ENCODE measurements at places on chromosomes 6 and 20.

DNA sequence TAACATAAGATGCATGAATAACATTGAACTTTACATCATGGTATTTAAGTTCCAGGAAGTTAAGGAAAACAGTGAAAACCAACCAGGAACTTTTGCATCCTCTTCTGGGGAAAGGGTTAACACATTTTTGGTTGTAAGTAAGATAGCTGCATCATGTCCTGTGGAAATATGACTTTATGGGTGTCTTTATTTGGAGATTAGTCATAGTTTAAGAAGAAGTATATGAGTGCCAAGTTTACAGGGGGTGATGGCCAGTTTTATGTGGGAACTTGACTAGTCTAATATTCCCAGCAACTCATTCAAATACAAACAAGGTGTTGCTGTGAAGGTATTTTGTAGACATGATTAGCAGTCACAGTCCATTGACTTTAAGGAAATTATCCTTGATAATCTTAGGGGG, 78.0 kb downstream of the PDE10A start:
- DNase-seq = no peak

DNA sequence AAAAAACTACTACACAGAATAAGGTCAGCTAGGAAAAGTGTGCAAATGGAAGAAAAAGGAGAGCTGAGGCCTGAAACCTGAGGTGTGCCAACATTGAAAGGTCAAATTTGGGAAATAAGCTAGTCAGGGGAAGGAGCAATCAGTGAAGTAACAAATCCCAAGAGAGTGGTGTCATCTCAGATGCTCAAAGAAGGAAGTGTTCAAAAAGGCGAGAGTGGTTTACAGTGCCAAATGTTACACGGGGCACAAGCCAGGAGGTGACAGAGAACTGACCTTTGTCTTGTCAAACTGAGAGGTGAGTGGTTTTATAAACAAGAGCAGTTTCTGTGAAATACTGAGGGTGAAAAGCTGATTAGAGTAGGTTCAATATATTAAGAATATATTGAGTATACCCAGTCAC, 83.0 kb upstream of the TCF21 start:
- no peak for DNase-seq

GRCh38 chr6:11141295-11141694, 29.8 kb upstream of the ERVFRD-1 start:
- DNase-seq = no peak

DNA sequence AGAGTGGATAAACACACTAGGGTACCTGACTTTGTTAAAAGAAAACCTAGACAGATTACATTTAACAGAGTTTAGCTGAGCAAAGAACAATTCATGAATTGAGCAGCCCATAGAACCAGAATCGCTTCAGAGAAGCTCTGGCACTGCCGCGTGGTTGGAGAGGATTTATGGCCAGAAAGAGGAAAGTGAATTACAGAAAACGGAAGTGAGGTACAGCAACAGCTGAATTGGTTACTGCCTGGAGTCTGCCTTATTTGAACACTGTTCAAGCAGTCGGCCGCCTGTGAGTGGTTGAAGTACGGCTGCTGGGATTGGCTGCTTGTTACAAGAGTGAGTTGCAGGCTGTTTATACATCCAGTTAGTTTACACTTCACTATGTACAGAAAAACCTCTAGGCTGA, 253.8 kb upstream of the CDYL start:
- DNase-seq = no peak

DNA sequence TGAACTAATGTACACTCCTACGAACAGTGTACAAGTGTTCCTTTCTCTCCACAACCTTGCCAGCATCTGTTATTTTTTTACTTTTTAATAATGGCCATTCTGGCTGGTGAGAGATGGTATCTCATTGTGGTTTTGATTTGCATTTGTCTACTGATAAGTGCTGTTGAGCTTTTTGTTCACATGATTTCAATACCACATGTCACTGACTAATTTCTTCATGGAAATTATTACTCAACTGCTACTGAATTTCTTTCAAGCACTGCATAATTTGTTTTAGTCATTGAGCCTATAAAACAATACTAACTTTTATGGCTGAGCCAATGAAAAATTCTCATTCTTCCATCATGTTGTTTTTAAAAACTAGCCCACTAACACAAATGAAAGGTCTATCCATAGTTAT, 115.4 kb downstream of the FRK start:
- no peak for DNase-seq
